ENCODE measurements at places on chromosomes 12 and 14.

DNA sequence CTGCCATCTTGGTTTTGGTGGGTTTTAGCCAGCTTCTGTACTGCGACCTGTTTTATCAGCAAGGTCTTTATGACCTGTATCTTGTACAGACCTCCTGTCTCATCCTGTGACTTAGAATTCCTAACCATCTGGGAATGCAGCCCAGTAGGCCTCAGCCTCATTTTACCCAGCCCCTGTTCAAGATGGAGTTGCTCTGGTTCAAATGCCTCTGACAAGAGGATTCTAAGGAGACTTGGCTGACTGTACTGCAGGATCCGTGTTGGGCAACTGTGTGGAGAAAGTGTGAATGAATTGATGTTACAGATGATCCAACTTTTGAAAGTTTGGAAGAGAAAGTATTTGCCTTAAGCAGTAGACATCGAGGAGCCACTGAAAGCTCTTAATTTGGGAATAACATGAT lies 91.0 kb downstream of the TTLL5 start:
- H3K27ac ChIP-seq: no peak overlapping the region
- peaks cover 49% of the 10 kb centered on the region for H3K36me3 ChIP-seq
- H3K4me1 ChIP-seq: no peaks in the 10 kb centered on the region
- no peak for DNase-seq

- DNase-seq: no peak
- H3K27ac ChIP-seq: no peak overlapping the region
- H3K27me3 ChIP-seq: no peaks in the 10 kb centered on the region
- H3K36me3 ChIP-seq: peaks cover 4% of the 10 kb centered on the region
- no peak overlapping the region for H3K4me3 ChIP-seq
- H3K4me1 ChIP-seq: peaks cover 47% of the 10 kb centered on the region
Measured at GRCh38 chr12:105033851-105034250, 47.7 kb downstream of the NOPCHAP1 start.

DNA sequence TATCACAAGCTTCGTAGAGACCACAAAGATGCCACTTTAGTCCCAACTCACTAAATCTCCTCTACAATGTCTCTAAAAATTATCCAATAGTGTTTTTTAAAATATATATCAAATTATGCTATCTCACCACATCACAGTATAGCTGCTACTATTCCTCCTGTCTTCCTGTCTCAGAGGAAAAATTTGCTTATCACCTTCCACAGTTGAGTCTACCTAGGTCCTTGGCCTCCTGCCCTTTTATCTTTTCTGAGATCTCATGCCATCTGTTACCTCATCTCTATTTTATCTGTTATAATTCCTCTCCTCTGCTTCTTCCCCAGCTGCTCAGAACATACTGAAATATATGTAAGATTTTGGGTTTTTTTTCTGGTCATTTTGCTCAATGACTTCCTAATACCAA lies 568.2 kb downstream of the DIO2 start:
- H3K27me3 ChIP-seq: no peaks in the 10 kb centered on the region
- H3K36me3 ChIP-seq: no peaks in the 10 kb centered on the region
- DNase-seq: no peak
- H3K4me1 ChIP-seq: no peaks in the 10 kb centered on the region

DNA sequence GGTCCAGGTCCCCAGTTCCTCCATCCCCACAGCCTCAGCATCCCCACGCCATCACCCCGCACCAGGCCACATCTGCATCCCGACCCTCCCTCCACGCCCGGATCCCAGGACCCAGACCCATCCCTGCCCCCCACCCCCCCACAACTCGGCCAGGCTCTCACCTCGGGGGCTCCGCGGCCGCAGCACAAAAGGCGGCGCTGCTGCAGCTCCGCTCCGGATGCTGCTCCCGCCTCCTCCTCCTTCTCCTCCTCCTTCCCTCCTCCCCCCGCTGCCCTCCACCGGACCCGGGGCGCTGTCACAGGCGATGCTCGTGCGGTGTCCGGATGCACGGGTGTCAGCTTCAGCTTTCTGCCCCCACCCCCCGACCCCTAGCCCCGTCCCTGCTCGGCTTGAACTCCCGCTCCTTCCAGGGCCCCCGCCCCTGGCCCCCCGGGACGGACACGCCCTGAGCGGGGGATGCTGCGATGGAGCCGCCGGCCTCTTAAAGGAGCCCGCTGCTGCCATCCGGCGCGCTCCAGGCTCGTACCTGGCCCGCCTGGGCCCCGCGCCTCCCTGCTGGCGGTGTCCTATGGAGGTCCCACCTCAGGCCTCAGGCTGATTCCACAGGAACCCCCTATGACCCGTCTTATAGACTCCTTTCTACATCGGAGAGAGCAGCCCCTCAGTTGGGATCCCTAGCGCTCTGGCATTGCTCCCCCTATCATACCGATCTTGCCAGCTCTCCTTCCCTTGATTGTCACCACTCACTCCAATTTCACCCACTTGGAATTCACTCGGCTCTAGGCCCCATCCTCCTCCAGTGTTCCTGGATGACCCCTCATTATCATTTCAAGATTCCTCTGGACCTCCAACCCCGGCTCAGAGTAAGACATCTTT lies at the start of gene MAP3K12:
MAP3K12 (minus strand) TSS at position 193 of the 876 bp plus-strand sequence. CDS start 12,067 bp downstream, outside the sequence.
- no peaks in the 10 kb centered on the region for H3K27me3 ChIP-seq
- peaks cover 43% of the 10 kb centered on the region for H3K4me1 ChIP-seq
- H3K36me3 ChIP-seq: peaks cover 7% of the 10 kb centered on the region

DNA sequence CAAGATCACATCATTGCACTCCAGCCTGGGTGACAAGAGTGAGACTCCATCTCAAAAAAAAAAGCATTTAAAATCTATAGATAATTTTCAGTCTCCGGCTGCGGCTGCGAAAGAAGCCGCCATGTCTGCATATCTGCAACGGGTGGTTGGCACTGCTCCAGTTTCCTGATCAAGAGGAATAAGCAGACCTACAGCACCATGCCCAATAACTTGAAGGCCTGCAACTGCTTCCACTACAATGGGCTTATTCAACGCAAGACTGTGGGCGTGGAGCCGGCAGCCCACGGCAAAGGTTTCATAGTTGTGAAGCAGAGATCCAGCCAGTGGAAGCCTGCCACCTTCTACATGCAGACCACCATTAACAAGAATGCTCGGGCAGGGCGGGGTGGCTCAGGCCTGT lies 30.6 kb upstream of the EID3 start:
- no peak overlapping the region for H3K4me3 ChIP-seq
- peaks cover 2% of the 10 kb centered on the region for H3K27me3 ChIP-seq
- no peak overlapping the region for H3K27ac ChIP-seq

GRCh38 chr12:6426882-6427671 lies 17.7 kb upstream of the CD27 start:
- H3K27ac ChIP-seq: peak overlapping the region; percentile 90
- peak; percentile 86 for DNase-seq
- no peaks in the 10 kb centered on the region for H3K36me3 ChIP-seq
- peak overlapping the region; percentile 62 for H3K4me3 ChIP-seq
- no peaks in the 10 kb centered on the region for H3K27me3 ChIP-seq

DNA sequence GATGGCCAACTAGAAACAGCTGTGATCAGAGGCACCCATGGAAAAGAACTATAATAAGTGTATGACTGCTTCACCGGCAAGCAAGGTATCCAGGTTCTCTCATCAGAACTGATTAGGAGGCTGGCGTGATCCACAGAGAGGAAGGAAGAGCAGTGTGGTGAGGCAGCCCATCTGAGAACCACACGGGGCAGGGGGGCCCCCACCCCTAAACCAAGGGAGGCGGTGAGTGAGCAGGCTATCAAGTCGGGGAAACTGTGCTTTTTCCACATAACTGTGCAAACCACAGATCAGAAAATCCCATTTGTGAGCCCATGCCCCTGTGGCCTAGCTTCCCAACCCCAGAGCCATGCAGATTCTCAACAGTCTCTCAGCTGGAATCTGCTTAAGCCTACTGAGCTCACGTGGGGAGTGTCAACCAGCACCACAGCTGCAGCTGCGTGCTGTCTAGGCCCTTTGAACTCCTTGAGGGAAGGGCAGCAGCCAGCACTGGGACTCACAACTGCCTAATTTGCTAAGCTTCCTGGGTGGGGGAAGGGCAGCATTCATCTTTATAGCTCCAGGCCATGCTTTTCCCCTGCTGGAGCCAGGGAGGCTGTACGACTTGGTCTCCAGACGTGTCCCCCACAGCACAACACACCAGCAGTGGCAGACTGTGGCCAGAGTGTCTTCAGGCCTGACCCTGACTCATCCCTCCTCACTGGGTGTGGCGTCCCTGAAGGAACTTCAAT lies 444.4 kb upstream of the ATP2B1 start:
- H3K27me3 ChIP-seq: no peaks in the 10 kb centered on the region
- H3K4me3 ChIP-seq: no peak overlapping the region
- peaks cover 5% of the 10 kb centered on the region for H3K4me1 ChIP-seq
- H3K27ac ChIP-seq: no peak overlapping the region

DNA sequence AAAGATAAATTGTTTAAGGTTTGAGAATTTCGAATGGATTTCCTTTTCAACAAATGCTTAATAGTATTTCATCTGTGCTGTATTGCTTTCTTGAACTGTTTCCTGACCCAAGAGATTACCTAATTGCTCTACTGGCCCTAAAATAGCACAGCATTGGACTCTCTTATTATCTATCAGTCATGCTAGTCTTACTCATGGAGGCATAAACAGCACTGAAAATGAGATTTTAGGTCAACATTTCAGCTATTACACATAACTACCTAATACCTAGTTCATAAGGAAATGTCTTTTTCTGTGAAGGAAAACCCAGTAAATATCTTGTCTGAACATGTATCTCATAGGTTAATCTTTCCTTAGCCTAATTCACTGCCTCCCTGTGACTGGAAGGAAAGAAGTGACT lies 4.3 kb upstream of the ABCD2 start:
- peaks cover 27% of the 10 kb centered on the region for H3K36me3 ChIP-seq
- H3K4me1 ChIP-seq: peaks cover 61% of the 10 kb centered on the region
- no peaks in the 10 kb centered on the region for H3K27me3 ChIP-seq
- H3K27ac ChIP-seq: no peak overlapping the region
- DNase-seq: no peak
- no peak overlapping the region for H3K4me3 ChIP-seq

GRCh38 chr14:75224561-75224960 lies 48.1 kb upstream of the TMED10 start:
- DNase-seq: no peak
- no peak overlapping the region for H3K27ac ChIP-seq

GRCh38 chr12:40668099-40668529 lies 24.1 kb upstream of the CNTN1 start:
- H3K4me1 ChIP-seq: no peaks in the 10 kb centered on the region
- H3K36me3 ChIP-seq: no peaks in the 10 kb centered on the region
- H3K27ac ChIP-seq: no peak overlapping the region
- H3K27me3 ChIP-seq: no peaks in the 10 kb centered on the region
- H3K4me3 ChIP-seq: no peak overlapping the region

DNA sequence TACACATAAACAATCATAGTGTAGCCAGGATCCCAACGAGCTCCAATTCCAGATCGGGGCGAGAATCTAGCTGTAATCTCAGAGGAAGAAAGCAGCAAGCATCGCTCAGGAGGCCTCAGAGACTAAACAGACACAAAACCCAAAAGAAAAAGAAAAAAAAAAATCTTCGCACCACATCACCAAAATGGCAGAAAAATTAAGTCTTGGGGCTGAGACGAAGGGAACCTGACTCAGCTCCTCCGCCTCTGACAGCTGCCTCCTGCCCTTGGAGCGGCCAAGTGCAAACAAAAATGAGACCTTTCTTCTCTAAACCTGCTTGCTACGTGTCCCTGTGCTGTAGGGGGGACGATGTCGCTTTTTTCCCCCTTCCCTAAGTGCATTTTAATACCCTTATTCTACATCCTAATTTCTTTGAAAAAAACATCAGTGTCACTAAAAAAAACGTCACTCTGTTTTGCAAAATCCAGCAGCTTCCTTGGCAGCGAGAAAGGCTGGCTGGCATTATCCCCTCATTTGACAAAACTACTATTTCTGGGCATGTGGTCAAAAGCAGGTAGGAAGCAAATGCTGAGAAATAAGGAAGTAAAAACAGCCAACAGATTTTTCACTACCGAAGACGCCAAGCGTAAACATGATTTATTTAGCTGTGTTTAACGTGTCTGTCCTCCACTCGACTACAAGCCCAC lies 30.5 kb downstream of the BCL11B start:
- peak overlapping the region; percentile 73 for H3K4me3 ChIP-seq
- H3K27ac ChIP-seq: peak overlapping the region; percentile 88
- H3K36me3 ChIP-seq: peaks cover 80% of the 10 kb centered on the region
- peak; percentile 60 for DNase-seq
- peaks cover 83% of the 10 kb centered on the region for H3K4me1 ChIP-seq
